ENCODE measurements at places on chromosomes 11 and 22. TPM values are rescaled to one million over a fixed set of nuclear protein-coding genes. Genes with fewer than 3 reads are reported as not detected.

DNA sequence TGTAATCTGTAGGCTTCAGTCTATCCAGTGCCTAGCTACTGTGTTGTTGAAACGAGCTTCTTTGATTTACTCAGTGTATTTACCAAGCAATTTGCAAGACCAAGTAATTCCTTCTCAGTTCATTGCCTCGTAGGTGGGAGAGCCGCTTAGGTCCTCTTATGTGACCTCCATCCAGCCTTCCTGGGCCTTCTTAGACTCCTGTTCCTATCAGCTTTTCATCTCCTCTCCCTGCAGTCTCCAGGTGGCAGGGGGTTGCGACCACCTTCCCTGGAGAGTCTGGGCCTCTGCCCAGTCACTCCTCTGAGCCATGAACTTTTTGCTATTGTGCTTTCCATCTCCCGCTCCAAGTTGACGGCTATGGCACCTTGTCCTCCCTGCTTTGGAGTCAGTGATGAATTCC, 251.8 kb downstream of the KIRREL3 start:
- DNase-seq: no peak

- DNase-seq: peak; percentile 90
Measured at GRCh38 chr11:69949327-69949726, 128.8 kb upstream of the ANO1 start.

- DNase-seq: no peak
Measured at GRCh38 chr11:112583261-112583893, 322.7 kb upstream of the PLET1 start.

The CREB3L1 gene
- 324 TPM for total RNA-seq

The OR5A1 gene
- not detected for total RNA-seq

The KCNJ4 gene
- 0.19 TPM for total RNA-seq

The TMPRSS4 gene
- total RNA-seq: not detected

The EMID1 gene
- 0.72 TPM for total RNA-seq

The LSP1 gene
- total RNA-seq: 1.3 TPM
